Sciatic nerve (tissue), 2 donors: ENCODE measurements at places on chromosomes 7 and 10. TPM values are rescaled to one million over a fixed set of nuclear protein-coding genes. Genes with fewer than 3 reads are reported as not detected.
A peak's percentile ranks its signal among the peaks of the same experiment; 100 is the strongest.

DNA sequence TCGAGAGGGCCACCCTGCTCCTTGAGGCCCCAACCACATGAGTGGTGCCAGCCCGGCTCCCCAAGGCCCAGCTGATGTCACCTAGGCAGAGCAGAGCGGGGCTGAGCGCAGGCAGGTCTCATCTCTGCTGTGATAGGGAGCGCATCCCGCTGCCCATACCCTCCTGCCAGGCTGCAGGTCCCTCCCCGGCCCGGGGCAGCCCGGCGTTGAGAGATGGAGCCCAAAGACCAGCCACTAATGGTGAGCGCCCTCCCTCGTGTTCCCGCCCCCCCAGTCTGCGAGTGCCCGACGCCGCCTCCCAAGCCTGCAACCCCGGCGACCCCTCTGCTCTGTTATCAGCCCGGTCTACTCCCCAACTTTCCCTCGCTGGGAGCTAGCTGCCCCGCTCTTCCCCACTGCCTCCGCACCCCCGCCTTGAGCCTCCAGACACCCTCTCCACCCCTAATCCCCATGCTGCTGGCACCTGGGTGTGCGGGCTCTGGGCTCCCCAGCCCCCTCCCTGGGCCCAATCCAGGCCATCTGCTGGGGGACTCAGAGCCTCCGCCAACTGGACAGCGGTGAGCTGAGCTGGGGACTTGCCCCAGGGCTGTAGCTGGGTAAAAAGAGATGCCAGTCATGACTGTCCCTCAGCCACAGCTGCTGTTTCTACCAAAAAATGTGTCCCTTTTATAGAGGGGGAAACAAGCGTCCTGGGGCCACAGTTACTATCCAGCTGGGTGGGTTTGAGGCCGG lies 19.7 kb upstream of the CHST12 start:
- no peak for DNase-seq

GRCh38 chr7:45689797-45690761 lies 115.9 kb downstream of the ADCY1 start:
- DNase-seq, result peak; percentile 31

- no peak for DNase-seq
Measured at GRCh38 chr10:70323138-70323696, 39.4 kb upstream of the NPFFR1 start.

GRCh38 chr7:132784406-132784805 lies 208.1 kb upstream of the PLXNA4 start:
- no peak for DNase-seq

- no peak for DNase-seq
Measured at GRCh38 chr10:29530112-29530976, 104.4 kb downstream of the SVIL start.

- no peak for DNase-seq
Measured at GRCh38 chr7:127904670-127904985, 126.6 kb downstream of the LRRC4 start.

DNA sequence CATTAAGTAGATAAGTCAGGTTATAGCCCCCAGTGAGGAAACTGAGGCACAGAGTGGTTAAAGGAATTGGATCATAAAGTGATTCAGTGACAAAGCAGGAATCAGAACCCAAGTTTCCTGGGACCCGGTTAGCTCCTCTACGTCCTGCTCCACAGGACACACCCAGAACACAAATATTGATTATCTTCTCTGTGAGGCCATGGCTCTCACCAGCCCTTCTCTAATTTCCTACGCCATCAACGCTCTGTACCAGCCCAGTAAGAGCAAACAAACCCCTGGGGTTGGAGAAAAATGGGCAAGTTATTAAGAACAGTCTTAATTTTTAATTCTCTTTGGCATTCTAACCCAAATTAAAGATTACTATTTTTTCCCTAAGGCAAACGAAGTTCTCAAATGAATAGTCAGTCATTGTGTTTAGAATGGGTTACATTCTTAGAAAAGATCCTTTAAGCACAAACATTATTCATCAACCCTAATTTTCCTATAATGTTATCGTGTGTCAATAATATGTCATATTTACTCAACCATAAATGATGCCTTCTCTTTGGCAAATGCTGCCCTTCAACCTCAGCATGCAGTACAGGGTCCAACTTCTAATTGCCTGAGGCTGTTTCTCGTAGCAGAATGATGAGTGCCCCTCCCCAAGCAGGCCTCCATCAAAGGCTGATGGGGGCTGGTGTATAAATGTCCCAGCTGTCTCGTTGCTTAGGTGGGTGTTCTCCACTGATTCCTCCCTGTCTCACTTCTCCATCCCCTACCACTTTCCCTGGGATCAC lies 25.4 kb upstream of the TM9SF3 start:
- no peak for DNase-seq

DNA sequence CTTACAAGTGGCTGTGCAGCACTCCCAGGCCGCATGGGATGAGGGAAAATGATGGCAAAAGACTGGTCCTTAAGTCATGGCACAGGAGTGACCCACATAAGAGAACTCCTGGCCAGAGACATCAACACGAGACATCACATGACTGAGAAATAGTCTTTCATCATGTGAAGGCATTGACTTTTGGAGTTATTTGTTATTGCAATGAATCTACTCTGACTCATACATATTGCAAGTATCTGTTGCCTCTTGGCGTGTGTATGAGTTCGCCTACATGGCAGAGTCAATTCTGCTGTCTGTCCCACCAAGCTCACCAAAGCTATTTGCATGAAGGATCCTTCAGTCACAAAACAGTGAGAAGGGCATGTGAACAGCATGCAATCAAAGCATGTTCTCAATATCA lies 59.7 kb upstream of the HABP2 start:
- no peak for DNase-seq

GRCh38 chr10:110278562-110279406 lies 25.9 kb downstream of the SMNDC1 start:
- no peak for DNase-seq

DNA sequence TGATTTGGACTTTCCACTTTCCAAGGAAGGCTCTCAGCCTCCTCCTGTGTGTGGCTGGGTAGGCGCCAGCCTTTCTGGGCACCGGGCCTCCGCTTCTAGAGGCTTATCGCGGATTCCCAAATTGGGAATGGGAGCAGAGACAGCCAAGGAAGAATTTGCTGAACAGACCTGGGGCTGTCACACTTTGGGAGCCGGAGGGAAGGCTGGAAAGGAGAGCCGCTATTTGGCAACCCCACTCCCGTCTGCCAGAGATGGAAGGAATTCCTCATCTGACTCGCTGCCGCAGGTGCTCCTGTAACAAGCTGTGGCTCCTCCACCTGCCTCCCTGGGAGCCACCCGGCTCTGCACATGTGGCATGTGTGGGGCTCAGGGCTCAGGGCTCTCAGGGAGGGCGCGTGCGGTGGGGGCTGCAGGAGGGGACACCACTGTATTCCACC lies 50.8 kb upstream of the ECHDC3 start:
- no peak for DNase-seq

GRCh38 chr7:130079846-130080394 lies 9.6 kb downstream of the KLHDC10 start:
- DNase-seq, result no peak

- no peak for DNase-seq
Measured at GRCh38 chr7:6306471-6306870, 34.0 kb upstream of the CYTH3 start.

DNA sequence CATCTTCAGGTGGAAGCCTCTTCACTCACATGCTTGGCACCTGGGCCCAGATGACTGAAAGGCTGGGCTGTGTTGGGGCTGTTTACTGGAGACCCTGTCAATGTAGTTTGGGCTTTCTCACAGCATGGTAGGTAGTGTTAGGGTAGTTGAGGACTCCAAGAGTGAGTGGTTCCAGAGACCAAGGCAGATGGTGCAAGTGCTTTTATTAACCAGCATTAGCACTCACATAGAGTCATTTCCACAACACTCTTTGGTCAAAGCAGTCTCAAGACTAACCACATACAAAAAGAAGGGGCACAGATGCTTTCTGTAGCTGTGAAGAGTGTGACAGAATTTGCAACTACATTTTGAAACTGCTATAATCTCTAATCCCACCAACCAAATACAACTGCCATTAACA lies 135.0 kb downstream of the RTKN2 start:
- DNase-seq, result no peak

- DNase-seq, result no peak
Measured at GRCh38 chr7:79979437-79979836, 155.2 kb upstream of the GNAI1 start.

- DNase-seq, result no peak
Measured at GRCh38 chr7:155710530-155710929, 66.1 kb downstream of the RBM33 start.

DNA sequence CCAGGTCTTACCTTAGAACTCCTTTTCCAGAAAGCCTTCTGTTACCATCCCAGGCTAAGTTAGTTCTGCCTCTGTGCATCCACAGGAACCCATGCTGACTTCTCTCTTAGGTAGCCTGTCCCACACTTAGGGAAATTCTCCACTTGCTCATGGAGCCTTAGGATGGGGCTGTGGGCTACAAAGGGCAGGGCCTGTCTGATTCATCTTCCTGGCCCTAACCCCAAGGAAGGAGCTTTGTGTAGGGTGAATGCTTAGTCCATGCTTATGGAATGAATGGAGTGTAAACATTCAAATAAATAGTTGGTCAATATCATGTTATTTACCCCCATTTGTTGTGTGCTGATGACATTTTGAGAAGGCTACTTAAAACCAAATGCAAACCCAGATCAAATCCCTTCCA lies 54.7 kb downstream of the EMX2 start:
- no peak for DNase-seq

DNA sequence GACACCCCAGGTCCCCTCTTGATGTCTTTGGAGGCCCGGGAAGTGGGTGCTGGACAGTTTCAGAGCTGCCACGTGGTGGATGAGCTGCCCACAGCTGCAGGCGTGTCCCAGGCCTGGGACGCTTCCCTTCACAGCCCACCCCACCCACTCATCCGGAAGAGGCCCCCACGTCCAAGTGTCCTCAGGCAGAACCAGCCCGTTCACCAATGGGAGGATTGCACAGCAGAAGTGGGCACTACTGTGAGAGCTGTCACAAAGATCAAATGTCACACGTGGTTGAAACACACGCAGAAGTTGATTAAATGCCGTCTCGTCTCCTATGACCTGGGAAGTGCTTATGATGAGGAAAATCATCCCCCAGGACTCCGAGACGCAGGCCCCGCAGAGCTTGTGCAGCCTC lies 52.9 kb downstream of the STK32C start:
- DNase-seq, result no peak

GRCh38 chr7:157793973-157794745 lies 457.4 kb downstream of the DNAJB6 start:
- no peak for DNase-seq

DNA sequence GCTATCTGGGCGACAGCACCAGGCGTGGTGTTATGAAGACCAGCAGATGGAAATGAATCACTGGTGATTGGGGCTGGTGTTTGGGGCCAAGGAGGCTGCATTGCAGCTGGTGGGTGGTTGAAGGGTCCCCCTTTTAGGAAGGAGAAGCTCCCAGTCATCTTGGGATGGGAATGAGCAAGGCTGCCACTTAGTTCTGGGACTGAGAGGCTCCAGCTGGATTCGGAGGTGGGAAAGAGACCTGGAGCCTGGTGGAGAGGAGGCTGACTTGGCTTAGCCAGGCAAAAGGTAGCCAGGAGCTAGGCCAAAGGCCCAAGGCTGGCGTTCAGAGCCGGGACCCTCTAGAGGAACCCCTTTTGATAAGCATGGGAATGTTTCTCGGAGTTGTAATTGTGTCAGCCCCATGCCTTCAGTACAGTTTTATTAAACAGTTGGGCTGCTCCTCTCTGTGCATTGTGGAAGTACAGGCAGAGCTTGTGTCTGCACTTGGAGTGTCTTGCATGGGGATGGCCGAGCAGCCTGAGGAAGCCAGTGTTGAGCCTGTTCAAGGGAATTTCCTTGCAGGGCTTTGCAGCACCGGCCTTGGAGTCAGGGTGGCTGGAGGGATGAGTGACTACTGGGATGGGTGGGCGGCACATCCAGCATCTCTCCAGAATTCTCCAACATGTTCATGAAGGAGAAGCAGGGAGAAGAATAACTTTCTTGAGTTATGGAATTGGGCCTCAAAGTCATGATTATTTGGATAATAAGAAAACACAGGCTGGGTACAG lies 234.9 kb downstream of the BAMBI start:
- no peak for DNase-seq

The AMZ1 gene
- total RNA-seq, result 0.31 TPM

The ITGA8 gene
- 4.5 TPM for total RNA-seq

The C7orf57 gene
- not detected for total RNA-seq

The CTTNBP2 gene
- total RNA-seq, result 21.5 TPM
